ENCODE measurements at places on chromosomes 3 and 15. TPM values are rescaled to one million over a fixed set of nuclear protein-coding genes. Genes with fewer than 3 reads are reported as not detected.
A peak's percentile ranks its signal among the peaks of the same experiment; 100 is the strongest.

DNA sequence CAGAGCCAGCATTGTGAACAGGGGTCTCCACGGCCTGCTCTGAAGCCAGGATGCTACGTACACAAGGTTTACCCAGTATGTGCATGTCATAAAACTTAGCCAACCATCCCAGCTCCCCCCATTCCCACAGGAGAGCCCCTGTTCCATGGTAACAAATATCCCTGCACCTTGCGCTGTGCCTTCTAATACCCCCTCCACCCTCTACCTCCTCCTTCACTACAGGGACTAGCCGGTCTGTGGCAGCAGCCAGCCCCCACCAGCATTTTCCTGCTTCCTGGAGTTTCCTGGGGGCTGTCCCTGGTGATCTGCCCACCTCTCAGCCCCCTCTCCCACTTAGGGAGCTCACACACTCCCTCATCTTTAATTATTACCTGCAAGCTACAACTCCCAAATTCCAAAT, 20.4 kb downstream of the ACSBG1 start:
- DNase-seq = no peak

DNA sequence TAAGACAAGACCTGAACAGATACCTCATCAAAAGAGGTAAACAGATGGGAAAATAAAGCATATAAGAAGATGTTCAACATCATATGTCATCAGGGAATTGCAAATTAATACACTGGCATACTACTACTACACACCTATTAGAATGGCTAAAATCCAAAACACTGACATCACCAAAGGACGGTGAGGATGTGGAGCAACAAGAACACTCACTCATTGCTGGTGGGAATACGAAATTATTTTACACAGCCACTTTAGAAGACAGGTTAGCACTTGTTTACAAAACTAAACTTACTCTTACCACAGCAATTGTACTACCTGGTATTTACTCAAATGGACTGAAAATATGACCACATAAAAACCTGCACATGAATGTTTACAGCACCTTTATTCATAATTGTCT, 119.6 kb downstream of the GSK3B start:
- DNase-seq = no peak

GRCh38 chr3:194632809-194633348, 340 bp downstream of the TMEM44 start:
- peak; percentile 62 for DNase-seq

Gene STARD9
- polyA plus RNA-seq = 14.6 TPM

Gene CD96
- polyA plus RNA-seq = 5.7 TPM

Gene LIPC
- 0.36 TPM for polyA plus RNA-seq

All from muscle of back (tissue), 13 donors.